ENCODE measurements at places on chromosomes 3 and 15.

DNA sequence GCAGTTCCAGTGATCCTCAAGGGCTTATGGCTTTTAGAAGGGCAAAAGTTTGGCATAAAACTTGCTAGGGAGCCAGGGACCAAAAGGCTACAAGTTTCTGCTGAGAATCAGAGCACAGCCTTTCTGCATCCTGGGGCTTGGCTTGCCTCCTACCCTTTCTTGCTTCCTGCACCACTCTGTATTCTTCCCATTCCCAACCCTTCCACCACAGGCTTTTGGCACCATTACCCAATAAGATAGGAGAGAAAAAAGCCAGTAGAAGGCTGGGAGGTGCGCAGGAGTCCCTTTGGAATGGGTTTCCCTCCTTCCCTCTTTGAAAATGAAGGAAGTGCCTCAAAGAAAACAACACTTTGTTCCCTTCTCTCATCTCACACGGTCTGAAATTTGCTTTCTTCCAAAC is 268.6 kb downstream of the PDCD6IP start:
- no peak for DNase-seq

GRCh38 chr3:81692766-81693165 is 68.7 kb downstream of the GBE1 start:
- no peak for DNase-seq

DNA sequence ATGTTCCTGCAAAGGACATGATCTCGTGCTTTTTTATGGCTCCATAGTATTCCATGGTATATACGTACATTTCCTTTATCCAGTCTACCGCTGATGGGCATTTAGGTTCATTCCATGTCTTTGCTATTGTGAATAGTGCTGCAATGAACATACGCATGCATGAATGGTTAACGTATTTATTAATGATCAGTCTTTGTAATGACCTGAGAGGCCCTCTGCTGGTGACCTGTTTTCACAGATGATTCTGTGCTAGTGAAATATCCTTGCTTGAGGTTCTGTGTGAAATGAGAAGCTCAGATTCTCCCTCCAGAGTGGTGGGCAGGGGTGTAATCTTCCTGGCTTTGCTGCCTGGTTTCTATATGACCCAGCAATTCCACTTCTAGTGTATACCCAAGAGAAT is 160.2 kb upstream of the RASGRP1 start:
- DNase-seq: no peak

GRCh38 chr3:62785384-62785783 is 89.8 kb downstream of the CADPS start:
- DNase-seq: no peak

DNA sequence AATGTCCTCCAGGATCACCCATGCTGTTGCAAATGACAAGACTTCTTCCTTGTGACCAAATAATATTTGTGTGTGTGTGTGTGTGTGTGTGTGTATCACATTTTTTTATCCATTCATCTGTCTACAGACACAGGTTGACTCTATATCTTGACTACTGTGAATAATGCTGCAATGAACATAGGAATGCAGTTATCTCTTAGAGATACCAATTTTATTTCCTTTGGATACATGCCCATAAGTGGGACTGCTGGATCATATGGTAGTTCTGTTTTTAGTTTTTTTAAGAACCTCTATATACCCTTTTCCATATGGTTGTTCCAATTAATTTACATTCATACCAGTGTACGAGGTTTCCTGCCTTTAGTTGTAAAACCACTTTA is 41.7 kb downstream of the GPR176 start:
- DNase-seq: no peak

DNA sequence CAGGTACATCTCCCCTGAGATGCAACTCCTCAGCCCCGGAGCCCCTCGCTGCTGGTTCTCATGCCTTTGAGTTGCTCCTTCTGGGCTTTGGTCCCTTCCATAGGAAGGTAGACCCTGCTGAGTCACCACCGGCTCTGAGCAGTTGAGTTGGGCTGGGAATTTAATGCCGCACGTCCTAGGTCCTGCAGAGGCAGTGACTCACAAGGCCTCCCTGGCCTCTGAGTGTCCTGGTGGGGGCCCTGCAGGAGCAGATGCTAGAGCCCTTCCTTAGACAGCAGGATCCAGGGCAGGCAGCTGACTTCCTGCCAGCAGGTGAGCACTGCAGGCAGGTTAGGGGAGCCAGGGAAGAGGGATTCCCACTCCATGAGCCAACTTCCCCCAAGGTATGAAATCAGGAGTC is 5.5 kb upstream of the NTRK3 start:
- DNase-seq: no peak

GRCh38 chr3:155646128-155646527 is 98.7 kb downstream of the PLCH1 start:
- no peak for DNase-seq

DNA sequence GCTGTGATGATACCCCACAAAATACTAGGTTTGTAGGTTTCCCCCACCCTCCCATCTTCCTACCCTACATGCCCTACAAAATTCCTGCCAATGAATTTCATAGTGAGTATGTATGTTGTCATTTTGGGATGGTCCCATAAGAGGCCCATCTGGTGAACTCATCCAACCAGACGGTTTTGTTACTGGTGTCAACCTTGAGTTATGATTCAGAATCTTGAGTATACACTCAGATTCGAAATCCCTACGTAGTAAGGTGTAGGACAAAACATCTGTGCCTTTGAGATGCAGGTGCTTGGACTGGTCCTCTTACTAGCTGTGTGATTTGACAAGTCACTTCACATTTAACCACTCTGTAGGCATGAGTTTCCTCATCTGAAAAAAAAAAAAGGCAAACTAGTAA is 3.6 kb downstream of the SIAH2 start:
- DNase-seq: no peak

DNA sequence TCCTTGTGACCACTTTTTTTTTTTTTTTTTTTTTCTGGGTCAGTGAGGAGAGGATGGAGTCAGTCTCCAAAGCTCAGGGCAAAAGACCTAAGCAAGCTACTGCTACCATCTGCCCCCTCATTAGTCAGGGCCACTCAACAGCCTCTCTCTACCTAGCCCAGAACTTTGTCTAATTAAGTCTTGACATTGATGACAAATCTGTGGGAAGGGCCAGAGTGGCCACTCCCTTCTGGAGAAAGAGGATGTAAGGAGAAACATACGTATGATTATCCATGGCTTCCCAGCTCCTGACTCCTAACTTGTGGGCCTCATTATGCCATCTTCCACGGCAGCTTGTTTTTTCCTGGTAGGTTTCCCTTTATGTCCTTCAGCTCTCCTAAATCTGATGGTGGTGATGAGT is 37.9 kb downstream of the NR1I2 start:
- DNase-seq: no peak

GRCh38 chr3:37527361-37527760 is 334.3 kb upstream of the CTDSPL start:
- no peak for DNase-seq

- DNase-seq: no peak
Measured at GRCh38 chr3:131699001-131699400, 196.2 kb upstream of the MRPL3 start.

DNA sequence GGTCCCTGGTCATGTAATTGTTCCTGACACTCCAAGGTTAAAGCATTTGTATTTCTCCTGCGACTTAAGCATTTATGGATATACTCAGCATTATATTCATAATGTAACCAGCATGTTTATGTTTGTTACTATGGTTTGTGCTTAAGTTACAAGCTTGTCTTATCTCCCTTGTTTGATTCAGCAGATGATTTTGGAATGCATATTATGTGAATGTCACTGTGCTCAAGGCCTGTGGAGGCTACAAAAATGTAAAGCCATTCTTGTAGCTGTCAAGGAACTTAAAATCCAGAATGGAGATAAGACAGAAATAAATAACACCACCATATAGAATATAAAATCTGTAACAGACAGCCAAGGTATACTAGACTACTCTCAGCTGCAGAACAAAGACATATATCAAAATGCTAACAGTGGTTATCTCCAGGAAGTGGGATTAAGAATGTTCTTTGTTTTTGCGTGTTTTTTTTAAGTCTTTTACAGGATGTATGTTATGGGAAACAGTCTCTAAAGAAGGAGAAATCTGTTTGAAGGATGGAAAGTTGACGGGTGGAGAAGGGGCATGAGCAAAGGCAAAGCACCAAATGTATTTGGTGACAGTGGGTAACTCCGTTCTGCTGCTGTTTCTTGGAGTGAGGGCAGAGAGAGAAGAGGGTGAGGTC is 61.4 kb downstream of the IGF2BP2 start:
- DNase-seq: no peak

DNA sequence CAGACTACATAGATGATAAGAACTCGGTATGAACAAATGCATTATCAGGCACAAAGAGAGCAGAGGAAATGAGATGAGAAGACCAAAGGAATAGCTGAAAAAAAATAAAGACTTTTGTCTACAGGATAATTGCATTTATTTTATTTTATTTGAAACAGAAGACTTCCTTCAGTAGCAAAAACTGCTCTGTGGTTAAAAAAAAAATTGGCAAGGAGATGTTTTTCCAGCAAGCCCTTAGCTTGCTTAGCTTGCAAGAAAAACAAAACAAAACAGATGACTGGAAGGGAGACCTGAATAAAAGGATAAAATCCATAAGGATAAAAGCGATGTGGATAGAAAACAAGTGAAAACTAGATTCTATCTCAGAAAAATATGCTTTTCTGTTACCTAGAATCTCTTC is 9.1 kb upstream of the PPM1L start:
- DNase-seq: no peak

DNA sequence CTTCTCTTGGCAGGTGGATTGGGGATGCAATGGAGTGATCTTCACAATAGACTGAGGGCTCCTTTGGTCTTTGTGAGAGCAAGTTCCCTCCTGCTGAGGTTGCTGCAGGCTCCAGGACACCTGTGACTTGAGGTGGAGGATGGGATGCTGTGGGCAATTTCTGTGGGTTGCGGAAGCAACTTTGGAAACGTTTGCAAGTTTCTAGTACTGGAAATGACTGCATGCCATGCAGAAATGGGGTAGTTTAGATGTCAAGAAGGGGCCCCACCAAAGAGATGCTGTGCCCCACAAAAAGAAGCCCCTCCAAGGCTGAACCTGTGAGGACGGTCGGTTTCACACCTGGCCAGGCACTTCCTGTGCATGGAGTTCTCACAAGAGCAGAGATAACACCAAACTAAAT is 80.4 kb upstream of the XCR1 start:
- DNase-seq: no peak

DNA sequence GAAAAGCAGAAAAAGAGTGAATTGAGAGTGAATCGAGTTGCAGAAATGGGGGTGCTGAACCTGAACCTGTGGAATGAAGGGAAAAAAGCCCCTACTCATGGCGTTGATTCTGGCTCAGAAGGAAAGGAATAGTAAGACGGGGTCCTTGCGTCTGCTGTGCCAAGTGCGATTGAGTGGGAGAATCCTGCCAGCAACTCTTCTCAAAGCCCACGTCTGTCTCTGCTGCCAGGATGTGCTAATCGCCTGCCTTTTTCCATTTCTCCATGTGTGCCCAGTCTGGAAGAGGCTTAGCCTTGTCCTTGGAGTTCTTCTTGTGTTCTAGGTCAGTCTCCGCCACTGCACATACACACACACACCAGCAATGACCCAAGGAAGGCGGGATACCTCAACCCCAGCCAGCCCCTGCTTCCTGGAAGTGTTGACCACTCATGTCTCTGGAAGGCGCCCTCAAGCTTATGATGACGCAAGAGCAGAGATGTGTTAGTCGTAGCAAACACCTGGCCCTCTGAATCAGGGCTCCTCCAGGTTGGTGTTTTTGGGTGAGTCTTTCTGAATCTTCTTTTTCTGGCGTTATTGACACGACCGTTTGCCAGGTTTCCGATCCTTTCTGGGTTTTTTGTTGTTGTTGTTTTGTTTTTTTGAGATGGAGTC is 262.4 kb upstream of the PROK2 start:
- no peak for DNase-seq

DNA sequence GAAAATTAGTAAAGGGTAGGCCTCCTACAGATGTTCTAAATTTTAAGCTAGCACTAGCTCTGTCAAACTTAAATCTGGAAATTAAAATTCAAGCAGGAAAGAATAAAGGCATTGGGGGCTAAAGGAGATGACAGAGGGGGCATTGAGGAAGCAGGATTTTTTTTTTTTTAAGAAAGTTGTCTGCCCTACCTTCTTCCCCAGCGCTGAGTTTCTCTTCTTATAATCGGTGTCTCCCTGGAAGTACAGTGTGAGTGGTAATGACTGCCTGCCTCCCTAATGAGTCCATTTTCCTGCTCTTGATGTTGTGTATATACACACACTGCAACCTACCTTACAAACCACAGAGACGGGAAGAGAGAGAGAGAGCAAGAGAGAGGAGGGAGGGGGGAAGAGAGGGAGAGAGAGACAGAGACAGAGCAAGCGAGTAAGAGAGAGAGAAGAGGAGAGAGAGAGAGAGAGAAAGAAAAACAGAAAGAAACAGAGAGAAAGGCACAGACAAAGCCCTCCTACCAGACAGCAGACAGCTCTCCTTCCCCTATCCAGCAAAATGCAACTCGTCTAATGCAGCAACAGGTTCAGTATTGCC is 47.0 kb downstream of the ZBTB20 start:
- DNase-seq: peak; percentile 11

DNA sequence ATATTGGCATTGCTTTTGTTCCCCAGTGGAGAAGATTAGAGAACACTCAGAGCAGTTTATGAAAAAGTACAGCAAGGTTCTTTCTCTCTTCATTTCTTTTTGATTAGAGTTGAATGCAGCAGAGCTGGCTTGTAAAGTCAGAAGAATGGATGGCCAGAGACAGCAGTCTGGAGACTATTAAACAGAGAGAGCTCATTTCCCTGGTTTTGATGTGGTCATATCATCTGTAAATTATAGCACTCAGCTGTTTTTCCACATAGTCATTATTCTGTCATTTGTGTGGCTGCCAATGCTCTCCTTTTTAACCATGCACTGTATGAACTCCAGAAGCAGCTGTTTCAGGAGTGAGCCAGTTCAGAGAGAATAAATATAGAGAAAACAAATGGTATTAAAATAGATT is 177.4 kb upstream of the CRBN start:
- no peak for DNase-seq

GRCh38 chr3:28139288-28139687 is 102.1 kb upstream of the CMC1 start:
- no peak for DNase-seq

DNA sequence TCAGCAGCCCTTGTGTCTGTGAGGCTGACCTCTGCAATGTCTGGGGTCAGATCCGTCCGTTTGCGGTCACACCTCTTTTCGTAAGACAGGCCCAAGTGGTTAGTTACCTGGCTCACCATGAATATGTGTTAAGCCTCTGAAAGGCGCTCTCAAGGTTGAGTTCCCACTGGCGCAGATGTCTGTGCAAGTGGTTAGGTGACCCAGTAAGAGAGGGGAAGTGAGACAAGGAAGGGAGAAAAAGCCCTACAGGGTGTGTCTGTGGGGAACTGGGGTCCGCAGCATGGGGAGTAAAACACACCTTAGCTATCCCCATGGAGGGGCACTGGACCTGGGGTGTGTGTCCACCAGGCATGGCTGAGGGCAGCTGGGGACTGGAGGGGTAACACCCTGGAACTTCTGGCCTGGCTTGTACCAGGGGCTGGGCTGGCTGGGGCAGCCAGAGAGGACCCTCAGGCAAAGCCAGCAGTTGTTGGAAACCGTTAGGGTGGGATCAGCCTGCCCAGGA is 391.6 kb upstream of the PROK2 start:
- DNase-seq: no peak

- no peak for DNase-seq
Measured at GRCh38 chr15:38535491-38536200, 29.0 kb downstream of the RASGRP1 start.

All from T-helper 1 cell (primary cell).